Activated T-helper 17 cell treated with anti-CD3 and anti-CD28 coated beads, Interleukin-2, amount 50 U/mL, for 72 hours (primary cell): ENCODE measurements at places on chromosomes 16 and 17. TPM values are rescaled to one million over a fixed set of nuclear protein-coding genes. Genes with fewer than 3 reads are reported as not detected.
A peak's percentile ranks its signal among the peaks of the same experiment; 100 is the strongest.

DNA sequence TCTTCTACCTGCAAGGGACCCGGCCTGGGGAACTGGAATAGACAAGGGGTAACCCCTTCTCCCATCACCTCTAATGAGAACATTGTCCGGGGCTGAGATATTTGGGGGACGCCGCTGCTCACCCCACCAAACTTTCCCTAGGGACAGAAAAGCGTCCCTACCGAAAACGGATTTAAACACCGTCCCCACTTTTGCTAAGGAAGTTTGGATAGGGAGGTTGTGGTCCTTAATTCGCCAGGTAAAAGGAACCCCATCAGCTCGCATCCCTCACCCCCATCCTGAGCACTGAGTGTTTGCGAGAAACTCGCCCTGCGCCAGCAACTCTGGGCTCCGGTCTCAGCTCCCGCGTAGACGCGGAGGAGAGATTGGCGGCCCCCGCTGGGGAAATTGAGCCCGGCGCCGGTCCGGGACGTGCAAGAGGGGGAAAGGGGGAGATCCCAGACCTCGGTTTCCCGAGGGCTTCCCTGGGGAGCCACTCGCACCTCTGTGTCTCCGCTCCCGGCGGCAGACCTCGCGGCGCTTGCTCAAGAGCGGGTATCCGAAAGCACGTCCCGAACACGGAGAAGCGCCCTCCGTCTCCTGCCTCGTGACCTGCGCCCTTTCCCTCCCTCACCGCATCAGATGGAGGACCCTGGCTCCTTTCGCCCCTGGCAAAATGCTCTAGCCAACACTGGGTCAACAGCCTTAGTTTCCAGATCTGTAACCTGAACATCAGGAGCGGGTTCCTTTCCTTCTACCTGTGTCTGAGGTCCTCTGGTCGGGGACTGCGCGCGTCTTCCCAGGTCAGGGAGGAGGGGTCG lies 3.1 kb upstream of the SOX9 start:
- no peak for ATAC-seq
- no peaks in the 10 kb centered on the region for H3K4me1 ChIP-seq
- peaks cover 62% of the 10 kb centered on the region for H3K27me3 ChIP-seq
- no peak overlapping the region for H3K4me3 ChIP-seq

DNA sequence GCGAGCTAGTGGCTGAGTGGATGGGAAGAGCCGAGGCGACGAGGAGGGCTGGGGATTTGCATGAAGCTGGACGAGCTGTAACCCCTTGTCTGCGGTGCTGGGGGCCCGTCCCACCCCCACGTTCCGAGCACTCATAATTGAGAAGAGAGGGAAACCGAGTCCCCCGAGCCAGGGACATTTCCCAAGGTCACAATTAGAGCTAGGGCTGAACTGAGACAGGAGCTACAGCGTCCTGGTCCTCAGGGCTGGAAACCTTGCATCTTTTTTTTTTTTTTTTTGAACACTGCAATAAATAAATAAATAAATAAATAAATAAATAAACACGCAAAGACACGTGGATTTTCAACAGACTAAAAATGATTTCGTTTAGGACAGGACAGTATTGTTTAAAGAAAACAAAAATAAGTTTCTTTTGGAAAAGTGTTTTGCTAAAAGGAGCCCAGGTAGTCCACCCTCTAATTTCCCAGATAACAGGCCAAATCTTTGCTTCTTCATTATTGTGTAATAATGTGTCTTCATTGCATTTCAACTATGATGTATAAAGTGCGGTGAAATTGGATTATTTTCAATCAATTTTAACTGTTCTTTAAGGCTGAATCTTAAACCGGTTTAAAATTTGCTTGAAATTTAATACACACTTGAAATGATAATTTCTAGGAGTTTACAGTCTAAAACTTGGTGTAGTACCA lies 992 bp downstream of the GDPD1 start:
- peaks cover 5% of the 10 kb centered on the region for H3K4me1 ChIP-seq
- H3K27me3 ChIP-seq = no peaks in the 10 kb centered on the region
- peaks cover 4% of the 10 kb centered on the region for H3K36me3 ChIP-seq
- H3K27ac ChIP-seq = peak overlapping the region; percentile 97
- peak overlapping the region; percentile 99 for H3K4me3 ChIP-seq

DNA sequence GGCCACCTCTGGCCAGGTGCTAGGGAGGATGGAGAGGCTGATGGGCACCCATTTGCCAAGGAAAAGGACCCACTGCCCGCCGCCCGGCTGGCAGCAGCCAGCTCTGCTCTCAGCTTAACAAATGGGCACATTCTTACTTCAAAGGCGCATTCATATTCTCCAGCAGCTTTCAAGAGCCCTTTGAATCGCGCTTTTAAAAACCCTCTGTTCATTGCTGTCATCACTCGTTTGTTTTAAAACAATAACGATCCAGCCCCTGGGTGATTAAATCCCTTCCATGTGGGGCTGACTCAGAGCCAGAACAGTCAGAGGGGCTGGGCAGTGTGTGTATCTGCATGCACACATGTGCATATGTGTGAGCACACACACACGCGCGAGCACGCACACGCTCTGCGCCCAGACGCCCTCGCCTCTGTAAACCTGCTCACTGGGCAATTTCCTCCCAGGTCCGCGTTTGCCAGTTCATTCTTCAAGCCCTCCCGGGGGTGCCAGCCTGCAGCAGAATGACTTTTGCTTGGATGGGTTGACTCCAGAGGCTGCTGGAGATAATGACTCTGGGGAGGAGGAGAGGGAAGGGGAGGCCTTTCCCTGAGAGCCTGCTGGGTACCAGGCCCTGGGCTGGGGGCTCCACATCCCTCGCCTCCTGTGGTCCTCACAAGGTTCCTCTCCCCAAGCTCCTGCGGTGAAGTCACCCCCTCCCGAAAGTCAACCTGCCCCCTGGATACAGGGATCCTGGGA lies 133.1 kb downstream of the SDK2 start:
- H3K4me1 ChIP-seq = no peaks in the 10 kb centered on the region
- no peaks in the 10 kb centered on the region for H3K27me3 ChIP-seq
- no peak for ATAC-seq
- H3K27ac ChIP-seq = no peak overlapping the region
- H3K36me3 ChIP-seq = no peaks in the 10 kb centered on the region

- peaks cover 4% of the 10 kb centered on the region for H3K27me3 ChIP-seq
- ATAC-seq = peak; percentile 90
- H3K4me3 ChIP-seq = peak overlapping the region; percentile 82
- H3K27ac ChIP-seq = peak overlapping the region; percentile 78
These were observed 4.6 kb downstream of the TGFB1I1 start for GRCh38 chr16:31476303-31477219.

DNA sequence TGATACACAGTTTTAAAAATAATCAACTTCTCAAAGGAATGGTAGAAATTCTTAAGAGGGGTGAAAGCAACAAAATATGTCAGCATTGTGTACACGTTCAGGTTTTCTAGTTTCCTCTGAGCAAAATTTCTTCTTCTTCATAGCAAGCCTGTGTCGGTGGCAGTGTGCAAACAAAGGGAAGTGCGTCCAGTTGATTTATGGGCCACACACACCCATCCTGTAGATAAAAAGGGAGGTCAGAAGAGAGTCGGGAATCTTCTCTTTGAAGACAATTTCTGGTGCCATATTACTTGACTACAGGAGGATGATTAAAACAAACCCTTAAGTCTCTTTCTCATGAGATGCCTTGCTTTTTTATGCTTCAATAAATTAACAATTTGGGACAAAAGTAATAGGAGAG lies 484.1 kb upstream of the SALL1 start:
- no peaks in the 10 kb centered on the region for H3K27me3 ChIP-seq
- no peak overlapping the region for H3K27ac ChIP-seq
- ATAC-seq = no peak
- no peak overlapping the region for H3K4me3 ChIP-seq

Gene C1QL1
- total RNA-seq = 0.34 TPM

Gene PMP22
- total RNA-seq = not detected

DNA sequence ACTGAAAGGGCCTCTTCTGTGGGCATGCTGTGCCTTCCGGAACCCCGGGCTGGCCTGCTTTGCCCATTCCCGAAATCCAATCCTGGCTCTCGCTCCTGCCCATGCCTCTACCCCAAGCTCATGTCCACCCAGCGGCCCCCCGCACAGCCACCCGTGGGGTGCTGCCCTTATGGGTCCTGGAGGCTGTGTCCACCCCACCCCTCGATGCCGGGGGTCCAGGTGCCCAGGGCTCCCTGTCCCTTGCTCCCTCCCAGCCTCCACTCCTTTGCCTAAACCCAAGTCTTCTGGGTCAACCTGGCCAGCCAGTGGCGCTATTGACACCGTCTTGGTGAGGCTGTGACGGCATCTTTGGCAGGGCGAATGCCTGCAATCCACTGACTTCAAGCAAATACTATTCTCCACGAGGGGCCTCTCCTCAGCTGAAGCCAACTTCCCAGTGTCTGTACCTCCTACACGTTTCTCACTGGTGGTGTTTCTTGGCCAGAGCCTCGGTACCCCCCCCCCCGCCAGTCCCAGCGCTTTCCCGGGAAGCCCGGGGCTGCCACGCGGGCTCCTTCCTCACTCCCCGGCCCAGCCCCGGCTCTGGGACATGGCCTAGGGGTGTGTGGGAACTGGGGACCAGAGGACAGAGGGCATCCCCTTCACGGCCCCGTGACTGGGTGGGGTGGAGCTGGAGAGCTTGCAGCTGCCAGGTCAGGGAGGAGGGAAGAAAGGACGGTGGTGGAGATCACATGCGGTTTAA lies 12.2 kb upstream of the DUS1L start:
- no peak overlapping the region for H3K4me3 ChIP-seq
- no peak overlapping the region for H3K27ac ChIP-seq
- H3K4me1 ChIP-seq = no peaks in the 10 kb centered on the region
- H3K27me3 ChIP-seq = no peaks in the 10 kb centered on the region
- ATAC-seq = peak; percentile 61
- peaks cover 18% of the 10 kb centered on the region for H3K36me3 ChIP-seq
